ENCODE measurements at places on chromosomes 7 and 10. TPM values are rescaled to one million over a fixed set of nuclear protein-coding genes. Genes with fewer than 3 reads are reported as not detected.

Gene ATG9B
- not detected for polyA plus RNA-seq

Gene TMEM140
- polyA plus RNA-seq = 10.9 TPM

Gene NANOS1
- polyA plus RNA-seq = not detected

Gene FXYD4
- not detected for polyA plus RNA-seq

Gene AKR1C3
- polyA plus RNA-seq = 222 TPM

Gene CDH23
- 1.5 TPM for polyA plus RNA-seq

Gene COL17A1
- 24.0 TPM for polyA plus RNA-seq

Gene TLL2
- polyA plus RNA-seq = 0.36 TPM

Gene TRIM50
- polyA plus RNA-seq = 0.69 TPM

Gene PNLIPRP3
- polyA plus RNA-seq = not detected

Gene ATP6V0A4
- polyA plus RNA-seq = not detected

Gene TWIST1
- polyA plus RNA-seq = 1.8 TPM

Gene ZNF425
- polyA plus RNA-seq = 0.85 TPM

Gene HERPUD2
- 13.0 TPM for polyA plus RNA-seq

Data from sigmoid colon (tissue), 7 donors.